ENCODE measurements at places on chromosomes 12 and 14.

DNA sequence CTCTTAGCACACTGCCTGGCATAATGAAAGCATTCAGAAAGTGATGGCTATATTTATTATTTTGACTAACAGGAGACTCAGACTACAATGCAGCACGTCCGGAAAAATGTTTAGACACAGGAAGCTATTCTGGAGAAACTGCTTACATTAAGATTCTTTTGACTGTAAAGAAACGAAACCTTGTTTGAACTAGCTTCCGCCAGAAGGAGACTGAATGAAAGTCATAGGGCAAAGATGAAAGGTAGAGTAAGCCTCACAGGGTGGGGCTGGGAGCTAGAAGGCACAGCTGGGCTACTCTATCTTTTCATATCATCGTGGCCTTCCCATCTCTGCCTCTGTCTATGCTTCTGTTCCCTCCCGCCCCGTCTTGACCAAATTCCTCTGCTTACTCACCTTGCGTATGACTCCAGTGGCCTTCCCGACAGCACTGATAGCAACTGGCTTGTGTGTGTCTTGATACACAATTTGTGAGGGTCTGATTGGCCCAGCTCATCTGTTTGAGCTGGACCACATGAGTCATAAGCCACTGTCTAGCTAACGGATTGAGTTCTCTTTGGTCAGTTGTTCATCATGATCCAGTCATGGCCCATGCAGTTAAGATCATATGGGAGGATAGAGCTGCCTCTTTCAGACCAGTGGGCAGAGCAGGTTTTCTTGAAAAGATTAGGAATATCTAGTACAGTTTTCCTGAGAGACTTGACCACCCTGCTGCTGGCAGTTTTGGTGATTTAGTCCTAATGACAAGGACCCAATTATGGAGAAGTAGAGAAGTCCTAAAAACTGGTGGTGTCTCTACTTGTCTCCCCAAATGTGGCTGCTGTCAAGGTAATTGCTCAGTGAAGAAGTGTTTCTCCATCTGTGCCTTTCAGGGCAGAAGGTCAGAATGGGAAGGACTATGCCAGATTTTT lies 151.5 kb upstream of the SLC38A2 start:
- peak; percentile 58 for DNase-seq

GRCh38 chr14:22978981-22979671 lies 3.2 kb downstream of the AJUBA start:
- DNase-seq: no peak

GRCh38 chr12:47035484-47035883 lies 43.9 kb upstream of the PCED1B start:
- DNase-seq: no peak

- DNase-seq: peak; percentile 53
These were observed 5.3 kb downstream of the ASB2 start for GRCh38 chr14:93970965-93971634.

GRCh38 chr12:55717011-55718007 lies 1.5 kb downstream of the BLOC1S1 start:
- DNase-seq: no peak

Measured in CD4-positive, alpha-beta T cell treated with Interleukin-21 for 1 hour (primary cell).